Tongue (tissue), 3 donors: ENCODE measurements at places on chromosomes 4 and X.
A peak's percentile ranks its signal among the peaks of the same experiment; 100 is the strongest.

- no peak for DNase-seq
These were observed 24.1 kb downstream of the C4orf50 start for GRCh38 chr4:5993876-5994811.

- no peak for DNase-seq
These were observed 15.9 kb upstream of the COX7B2 start for GRCh38 chr4:46924789-46925529.

GRCh38 chr4:175953960-175954521 lies 111.6 kb upstream of the WDR17 start:
- no peak for DNase-seq

DNA sequence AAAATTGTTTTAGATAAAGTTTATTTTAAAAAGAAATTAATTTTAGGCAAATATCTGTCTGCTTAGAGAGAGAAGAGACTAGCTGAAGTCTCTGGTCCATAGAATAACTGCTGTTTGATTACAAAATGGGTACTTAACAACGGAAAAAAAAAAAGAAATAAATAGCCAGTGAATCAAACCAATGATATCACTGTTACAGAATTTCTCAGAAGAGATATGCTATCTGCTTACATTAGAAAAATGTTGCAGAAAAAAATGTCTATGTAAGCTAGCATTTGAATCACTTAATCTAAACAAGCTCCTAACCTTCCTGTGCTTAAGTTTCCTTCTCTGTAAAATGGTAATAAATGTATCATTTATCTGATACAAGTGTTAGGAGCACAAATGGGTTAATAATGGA lies 189.9 kb downstream of the IL15 start:
- DNase-seq = no peak

DNA sequence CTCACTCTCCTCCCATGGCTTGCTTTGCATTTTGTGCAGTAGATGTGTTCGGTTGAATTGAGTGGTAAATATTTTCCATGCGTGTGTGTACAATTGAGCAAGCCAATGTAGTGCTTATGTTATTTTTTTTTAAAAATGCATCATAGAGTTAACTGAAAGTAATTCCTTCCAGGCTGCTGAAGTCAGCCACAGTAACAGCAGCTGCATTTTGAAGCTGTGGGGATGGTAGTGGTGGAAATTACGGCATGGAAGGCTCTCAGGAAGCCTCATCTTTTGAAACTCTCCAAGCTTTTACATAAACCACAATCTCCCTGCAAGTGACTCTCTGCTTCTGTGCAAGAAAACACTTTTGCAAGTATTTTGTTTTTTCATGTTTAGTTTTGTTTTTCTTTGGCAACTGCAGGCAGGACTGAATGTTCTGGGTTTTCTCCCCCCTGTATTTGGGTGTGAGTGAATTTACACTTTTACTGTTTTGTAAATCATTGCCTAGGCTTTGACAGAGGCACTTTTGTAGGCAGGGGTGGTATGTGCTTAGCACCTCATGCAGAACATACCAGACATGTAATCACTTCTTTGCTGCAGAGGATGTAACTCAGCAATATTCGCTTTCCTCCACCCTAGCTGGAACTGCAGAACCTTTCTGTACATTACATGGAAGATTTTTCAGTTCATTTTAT lies 56.2 kb downstream of the LRRC66 start:
- peak; percentile 42 for DNase-seq
